ENCODE measurements at places on chromosomes 5 and 9. TPM values are rescaled to one million over a fixed set of nuclear protein-coding genes. Genes with fewer than 3 reads are reported as not detected.

The ANXA2R gene
- 1.2 TPM for total RNA-seq

The CBY3 gene
- total RNA-seq: not detected

The WNT8A gene
- total RNA-seq: not detected

The GDA gene
- not detected for total RNA-seq

The P4HA2 gene
- 337 TPM for total RNA-seq

The FABP6 gene
- total RNA-seq: not detected

The LEAP2 gene
- not detected for total RNA-seq
